Activated CD4-positive, alpha-beta T cell treated with anti-CD3 and anti-CD28 coated beads, Interleukin-2, amount 10 ng/mL, durations not matched to agents 7 days and 5 days (primary cell): ENCODE measurements at places on chromosomes 11 and 22. TPM values are rescaled to one million over a fixed set of nuclear protein-coding genes. Genes with fewer than 3 reads are reported as not detected.
A peak's percentile ranks its signal among the peaks of the same experiment; 100 is the strongest.

The PSMC3 gene
- 162 TPM for total RNA-seq

The KCNJ1 gene
- not detected for total RNA-seq

- H3K4me3 ChIP-seq: no peak overlapping the region
- no peaks in the 10 kb centered on the region for H3K36me3 ChIP-seq
- H3K4me1 ChIP-seq: no peaks in the 10 kb centered on the region
- DNase-seq: no peak
- H3K27ac ChIP-seq: no peak overlapping the region
Measured at GRCh38 chr11:25860677-25861450, 471.1 kb upstream of the ANO3 start.

GRCh38 chr11:3838504-3838903, 2.3 kb downstream of the RHOG start:
- DNase-seq: no peak
- H3K4me3 ChIP-seq: peak overlapping the region; percentile 94
- H3K27me3 ChIP-seq: no peaks in the 10 kb centered on the region
- H3K27ac ChIP-seq: peak overlapping the region; percentile 99
- peaks cover 68% of the 10 kb centered on the region for H3K4me1 ChIP-seq

GRCh38 chr11:71447791-71448256, 369 bp downstream of the DHCR7 start:
- peak overlapping the region; percentile 88 for H3K4me3 ChIP-seq
- H3K27ac ChIP-seq: peak overlapping the region; percentile 84
- peaks cover 52% of the 10 kb centered on the region for H3K4me1 ChIP-seq
- H3K36me3 ChIP-seq: peaks cover 30% of the 10 kb centered on the region
- H3K27me3 ChIP-seq: no peaks in the 10 kb centered on the region

GRCh38 chr11:12842933-12843636, 166.0 kb upstream of the RASSF10 start:
- DNase-seq: no peak
- H3K27ac ChIP-seq: no peak overlapping the region
- peaks cover 17% of the 10 kb centered on the region for H3K4me1 ChIP-seq
- peaks cover 20% of the 10 kb centered on the region for H3K27me3 ChIP-seq

GRCh38 chr11:61776561-61777075, 15.8 kb downstream of the TMEM258 start:
- H3K4me1 ChIP-seq: peaks cover 25% of the 10 kb centered on the region

GRCh38 chr11:128946648-128947047, 4.0 kb upstream of the TP53AIP1 start:
- H3K4me3 ChIP-seq: no peak overlapping the region
- H3K27me3 ChIP-seq: peaks cover 11% of the 10 kb centered on the region
- no peak for DNase-seq
- H3K36me3 ChIP-seq: no peaks in the 10 kb centered on the region
- no peak overlapping the region for H3K27ac ChIP-seq

DNA sequence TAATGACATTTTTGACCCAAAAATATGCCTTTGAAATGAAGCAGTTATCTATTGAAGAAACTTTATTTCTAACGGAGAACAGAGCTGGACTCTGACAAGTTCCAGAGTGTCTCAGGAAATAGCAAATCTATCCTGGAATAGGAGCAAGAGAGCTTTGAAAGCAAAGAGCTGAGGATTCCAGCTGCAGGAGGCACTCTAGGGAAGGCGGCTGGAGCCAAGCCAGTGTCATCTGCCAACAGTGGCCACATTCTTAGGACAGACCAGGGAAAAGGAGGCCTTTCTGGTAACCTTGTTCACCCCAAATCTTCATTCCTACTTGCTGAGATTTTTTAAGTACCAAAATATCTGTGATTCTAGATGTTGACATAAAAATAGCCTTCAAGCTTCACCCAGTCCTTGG, 493.5 kb upstream of the B3GAT1 start:
- H3K36me3 ChIP-seq: no peaks in the 10 kb centered on the region
- DNase-seq: no peak
- H3K4me3 ChIP-seq: no peak overlapping the region
- no peaks in the 10 kb centered on the region for H3K27me3 ChIP-seq
- no peaks in the 10 kb centered on the region for H3K4me1 ChIP-seq
- H3K27ac ChIP-seq: no peak overlapping the region
